ENCODE measurements at places on chromosomes 6 and 20.

GRCh38 chr6:154689493-154690255, 43.5 kb upstream of the SCAF8 start:
- DNase-seq = no peak

GRCh38 chr6:158668707-158669103, 18.9 kb downstream of the SYTL3 start:
- no peak for DNase-seq

- DNase-seq = no peak
Observed at GRCh38 chr20:10846766-10847165, 173.0 kb upstream of the JAG1 start.

DNA sequence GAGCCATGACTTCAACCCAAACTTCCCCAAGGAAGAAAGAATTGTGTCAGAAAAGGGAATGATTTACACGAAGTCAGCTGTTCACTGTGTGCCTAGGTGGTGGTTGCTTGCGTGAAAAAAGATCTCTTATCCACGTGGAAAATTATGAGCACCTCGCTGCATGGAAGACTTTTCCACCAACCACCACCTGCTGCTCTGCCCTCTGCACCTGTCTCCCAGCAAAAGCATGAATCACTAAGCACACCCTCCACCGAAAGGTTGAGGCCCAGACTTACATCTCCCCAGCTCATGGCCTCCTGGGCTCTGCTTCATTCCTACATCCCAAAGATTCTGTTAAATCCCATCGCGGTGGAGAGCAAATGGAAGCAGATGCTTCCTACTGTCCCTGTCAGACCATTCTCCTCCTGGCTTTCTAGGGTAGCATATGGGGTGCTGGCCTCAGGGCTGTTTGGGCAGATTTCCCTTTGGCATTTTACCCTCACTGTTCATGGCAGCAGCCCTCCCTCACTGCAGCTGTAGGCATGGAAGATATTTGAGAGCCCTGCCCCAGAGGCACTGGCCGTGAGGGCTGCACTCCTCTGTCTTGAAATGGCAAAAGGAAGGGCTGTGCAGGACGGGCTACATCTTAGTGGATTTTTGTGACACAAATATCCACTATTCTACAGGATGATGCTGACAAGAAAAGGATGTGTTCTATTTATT, 37.6 kb upstream of the CST5 start:
- DNase-seq = peak; percentile 24

GRCh38 chr6:125554456-125554855, 195.0 kb upstream of the HEY2 start:
- no peak for DNase-seq

- peak; percentile 97 for DNase-seq
Observed at GRCh38 chr6:157763129-157763903, 59.7 kb upstream of the SNX9 start.

DNA sequence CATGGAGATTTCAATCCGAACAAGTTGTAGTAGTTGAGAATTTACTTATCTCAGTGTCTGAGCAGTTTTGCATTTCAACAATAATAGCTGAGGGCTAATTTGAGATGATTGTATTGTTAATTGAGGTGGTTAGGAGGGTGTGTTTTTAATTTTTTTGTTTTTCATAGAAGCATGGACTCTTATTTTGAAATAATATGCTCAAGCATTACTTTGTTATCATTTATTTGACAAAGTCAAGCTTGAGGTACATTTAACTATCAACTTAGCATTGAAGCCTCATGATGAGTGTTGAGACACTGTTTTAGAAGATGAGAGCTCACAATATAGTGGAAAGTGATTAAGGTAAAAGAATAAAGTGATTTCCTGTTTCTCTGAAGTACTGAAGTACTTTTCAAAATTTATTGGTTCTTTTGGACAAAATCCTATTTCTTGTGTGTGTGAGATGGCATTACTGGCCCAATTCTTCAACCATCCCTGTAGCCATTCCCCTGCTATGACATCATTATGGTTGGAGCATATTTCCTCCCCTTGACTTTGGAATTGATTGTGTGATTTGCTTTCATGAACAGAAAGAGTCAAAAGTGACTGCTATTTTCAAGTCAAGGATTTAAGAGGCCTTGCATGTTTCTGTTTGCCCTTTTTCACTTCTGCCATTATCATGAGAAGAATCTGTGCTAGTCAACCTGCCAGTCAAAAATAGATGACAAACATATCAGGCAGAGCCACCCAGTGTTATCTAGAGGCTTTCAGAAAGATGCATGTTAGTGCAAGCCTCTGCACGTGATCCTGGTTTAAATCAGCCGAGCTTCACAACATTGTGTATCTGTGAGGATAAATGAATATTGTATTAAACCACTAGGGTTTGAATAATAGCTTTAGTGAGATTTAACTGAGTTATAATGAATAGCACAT, 1112.3 kb upstream of the CITED2 start:
- no peak for DNase-seq

Measured in islet precursor cell (in vitro differentiated cells).